ENCODE measurements at places on chromosomes 13 and 19.

DNA sequence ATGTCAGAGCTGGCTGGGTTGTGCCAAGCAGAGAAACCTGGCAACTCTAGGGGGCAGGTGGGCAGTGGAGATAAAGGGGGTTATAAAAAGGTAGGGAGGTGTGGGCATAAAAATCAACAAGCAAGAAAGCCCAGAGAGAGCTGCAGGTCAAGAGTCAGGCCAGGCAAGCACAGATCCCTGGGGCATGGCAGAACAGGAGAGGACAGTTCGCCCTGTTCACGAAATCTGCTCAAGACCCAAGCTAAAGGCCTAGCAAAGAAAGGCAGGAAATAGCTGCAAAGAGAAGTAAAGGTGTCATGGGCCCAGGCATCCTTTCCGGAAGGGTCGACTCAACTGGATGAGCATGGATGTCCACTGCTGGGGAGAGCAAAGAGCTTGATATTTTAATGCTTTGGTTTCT is 3.4 kb downstream of the MBNL2 start:
- peak; percentile 34 for DNase-seq

DNA sequence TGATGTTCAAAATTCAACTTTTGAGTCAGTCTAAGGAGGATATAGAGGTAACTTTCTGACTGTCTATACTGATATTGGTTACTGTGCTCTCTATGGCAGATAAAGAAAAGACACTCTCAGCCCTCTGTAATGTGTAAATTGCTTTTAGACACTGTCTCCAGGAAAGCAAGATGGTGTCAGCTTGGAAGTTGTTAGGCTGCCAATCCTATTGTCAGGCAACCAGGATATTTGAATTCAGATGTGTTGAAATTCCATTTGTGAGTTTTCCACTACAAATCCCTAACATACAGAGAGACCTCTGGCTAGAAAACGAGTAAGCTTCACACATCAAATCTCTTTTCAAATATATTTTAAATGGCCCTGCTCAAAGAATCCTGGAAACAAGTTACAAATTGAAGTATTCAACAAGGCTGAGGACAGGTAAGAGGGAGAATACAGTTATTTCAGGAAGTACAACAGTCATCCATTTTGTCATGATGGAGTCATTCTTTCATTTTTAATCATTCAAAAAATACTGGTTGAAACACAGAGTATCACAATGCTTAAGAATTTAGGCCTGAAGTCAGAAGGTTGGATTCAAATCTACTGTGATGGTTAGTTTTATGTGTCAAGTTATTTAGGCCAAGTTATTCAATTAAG is 312.0 kb downstream of the OLFM4 start:
- DNase-seq, result no peak

- DNase-seq, result no peak
Observed at GRCh38 chr19:54470991-54471782, 1.9 kb downstream of the CDC42EP5 start.

DNA sequence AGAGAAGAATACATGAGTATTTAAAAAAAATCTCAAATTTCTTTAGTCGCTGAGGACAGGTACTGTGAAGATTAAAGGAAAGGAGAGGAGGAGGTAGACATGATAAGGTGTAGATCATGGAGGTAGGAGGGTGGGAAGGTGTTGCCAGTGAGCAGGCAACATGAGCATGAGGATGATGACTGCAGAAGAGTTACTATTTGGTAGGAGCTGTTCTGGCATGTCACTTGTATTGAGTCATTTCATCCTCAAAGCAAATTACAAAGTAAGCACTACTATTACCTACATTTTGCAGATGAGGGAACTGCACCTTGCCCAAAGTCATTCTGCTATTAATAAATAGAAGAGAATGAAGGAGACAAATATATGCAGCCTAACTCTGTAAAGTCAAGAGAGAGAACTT is 435.8 kb upstream of the KLF12 start:
- no peak for DNase-seq

All from activated T-cell treated with anti-CD3 and anti-CD28 coated beads, Interleukin-2, amount 50 U/mL, for 24 hours (primary cell).